ENCODE measurements at places on chromosomes 4 and X.

- DNase-seq: no peak
These were observed 330.0 kb downstream of the HNRNPD start for GRCh38 chr4:82043809-82044137.

- no peak for DNase-seq
These were observed 193.7 kb downstream of the MAGEB5 start for GRCh38 chrX:26409636-26410035.

GRCh38 chrX:122119361-122119760 is 1064.7 kb upstream of the GRIA3 start:
- no peak for DNase-seq

- DNase-seq: no peak
These were observed 78.3 kb downstream of the PDLIM5 start for GRCh38 chr4:94530073-94530472.

DNA sequence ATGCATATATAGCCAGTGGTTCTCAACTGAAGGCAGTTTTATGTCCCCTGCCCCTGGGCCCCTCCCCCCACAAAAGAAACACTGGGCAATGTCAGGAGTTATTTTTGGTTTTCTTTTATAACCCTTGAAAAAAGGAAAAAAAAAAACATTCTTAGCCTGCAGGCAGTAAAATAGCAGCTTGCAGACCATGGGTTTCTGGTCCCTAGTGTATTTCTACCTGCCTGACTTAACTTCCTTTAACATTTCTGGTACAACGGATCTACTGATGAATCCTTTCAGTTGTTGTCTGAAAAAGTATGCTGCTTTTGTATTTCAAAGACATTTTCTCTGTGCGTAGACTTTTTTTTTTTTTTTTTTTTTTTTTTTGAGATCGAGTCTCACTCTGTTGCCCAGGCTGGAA is 11.1 kb upstream of the FAM200B start:
- DNase-seq: no peak

DNA sequence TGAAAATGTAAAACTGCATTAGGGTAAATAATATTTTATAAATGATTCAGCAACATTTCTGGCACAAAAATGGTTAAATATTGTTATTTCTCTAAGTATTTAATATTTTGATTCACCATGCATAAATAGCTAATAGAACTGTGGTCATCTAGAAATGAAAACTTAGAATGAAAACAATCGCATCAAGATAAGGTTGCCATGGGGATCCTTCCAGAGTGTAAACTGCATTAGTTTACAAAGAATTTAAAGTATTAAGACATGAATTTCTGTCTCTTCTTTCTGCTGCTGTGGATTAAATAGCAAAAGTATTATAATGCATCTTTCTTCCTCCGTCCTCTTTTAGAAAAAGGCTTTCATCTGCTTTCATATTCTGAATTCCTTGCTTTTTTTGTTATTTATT is 1064.6 kb upstream of the SLIT2 start:
- no peak for DNase-seq

DNA sequence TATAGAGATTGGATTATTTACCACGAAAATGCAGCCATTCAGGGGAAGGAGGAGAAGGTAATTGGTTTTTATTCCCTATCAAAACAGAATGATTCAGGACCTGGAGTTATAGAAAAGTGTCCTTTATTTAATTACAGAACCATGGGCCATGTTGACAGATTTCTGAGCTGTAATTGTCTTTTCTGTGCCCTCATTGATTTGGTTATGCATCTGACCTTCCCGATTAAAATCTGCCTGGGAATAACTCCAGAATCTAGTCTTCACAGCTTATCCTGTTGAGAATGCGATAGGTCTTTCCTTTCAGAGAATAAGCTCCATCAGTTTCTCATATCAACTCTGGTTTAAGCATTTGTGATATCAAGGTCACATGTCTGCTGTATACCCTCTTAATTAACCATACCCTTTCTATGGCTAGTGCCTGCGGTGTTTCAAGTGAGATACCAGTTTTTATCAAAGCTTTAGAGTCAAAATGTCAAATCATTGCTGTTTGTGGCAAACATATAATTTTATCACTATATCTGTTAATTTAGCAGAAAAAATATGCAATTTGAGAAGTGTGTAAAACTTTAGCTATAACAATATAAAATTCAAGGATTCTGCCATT is 37.2 kb upstream of the ANK2 start:
- no peak for DNase-seq

DNA sequence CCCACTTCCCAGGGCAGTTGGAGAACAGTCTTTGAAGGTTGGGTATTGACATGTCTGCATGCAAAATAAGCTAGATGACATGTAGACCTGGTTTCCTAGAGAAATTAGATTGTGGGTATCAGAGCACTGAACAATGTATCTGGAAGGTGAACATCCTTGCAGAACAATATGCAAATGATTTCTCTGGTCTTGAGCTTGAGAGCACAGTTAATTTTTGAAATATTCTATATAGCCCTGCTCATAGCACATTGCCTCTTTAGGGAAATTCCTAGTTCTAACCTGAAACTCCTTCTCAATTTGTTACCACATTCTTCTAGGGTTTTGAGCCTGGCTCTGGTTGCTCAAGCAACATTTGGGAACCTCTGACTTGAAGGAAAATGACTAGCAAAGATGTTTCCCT is 41.6 kb upstream of the LAS1L start:
- no peak for DNase-seq

- DNase-seq: no peak
These were observed 5.0 kb upstream of the SCML1 start for GRCh38 chrX:17732138-17732783.

GRCh38 chr4:63049278-63049677 is 1360.0 kb downstream of the TECRL start:
- DNase-seq: no peak

DNA sequence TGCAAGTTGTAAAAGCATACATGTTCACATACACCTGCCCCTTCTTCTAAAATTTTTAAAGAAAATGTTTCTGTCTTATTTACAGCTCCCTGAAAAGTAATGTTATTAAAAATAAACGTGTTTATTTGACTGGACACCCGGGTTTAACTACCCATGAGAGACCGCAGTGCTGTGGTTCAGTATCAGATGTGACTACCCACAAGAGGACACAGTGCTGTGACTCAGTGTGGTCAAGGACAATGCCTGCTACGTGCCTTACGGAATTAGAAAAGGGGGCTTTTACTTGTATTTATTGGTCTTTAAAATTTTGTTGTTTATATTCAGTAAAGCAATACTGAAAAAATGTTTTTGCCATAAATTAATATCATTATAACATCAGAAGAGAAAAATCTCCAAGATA is 641.4 kb downstream of the TRIML1 start:
- no peak for DNase-seq

GRCh38 chrX:108070891-108071290 is 20.5 kb downstream of the PSMD10 start:
- no peak for DNase-seq

DNA sequence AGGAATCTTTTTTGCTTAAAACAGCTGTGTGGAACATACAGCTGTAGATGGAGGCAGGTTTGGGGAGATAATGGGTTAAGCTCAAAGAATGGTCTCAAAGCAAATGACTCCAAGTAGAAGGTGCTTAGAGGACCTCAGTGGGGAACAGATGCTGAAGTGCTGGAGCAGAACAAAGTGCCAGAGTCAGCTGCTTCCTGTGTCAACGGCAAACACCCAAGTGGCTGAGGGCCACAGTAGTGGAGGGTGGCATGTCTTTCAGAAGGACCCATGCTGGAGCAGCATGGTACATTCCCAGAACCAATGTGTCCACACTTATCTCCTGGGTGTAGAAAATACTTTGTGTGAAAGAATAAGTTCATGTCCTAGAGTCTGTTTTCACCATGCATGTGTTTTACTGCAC is 197.5 kb downstream of the CCNG2 start:
- DNase-seq: no peak

GRCh38 chrX:2933125-2933900 is 4.2 kb upstream of the ARSD start:
- no peak for DNase-seq

- no peak for DNase-seq
These were observed 50.9 kb downstream of the NFKB1 start for GRCh38 chr4:102551958-102552565.

DNA sequence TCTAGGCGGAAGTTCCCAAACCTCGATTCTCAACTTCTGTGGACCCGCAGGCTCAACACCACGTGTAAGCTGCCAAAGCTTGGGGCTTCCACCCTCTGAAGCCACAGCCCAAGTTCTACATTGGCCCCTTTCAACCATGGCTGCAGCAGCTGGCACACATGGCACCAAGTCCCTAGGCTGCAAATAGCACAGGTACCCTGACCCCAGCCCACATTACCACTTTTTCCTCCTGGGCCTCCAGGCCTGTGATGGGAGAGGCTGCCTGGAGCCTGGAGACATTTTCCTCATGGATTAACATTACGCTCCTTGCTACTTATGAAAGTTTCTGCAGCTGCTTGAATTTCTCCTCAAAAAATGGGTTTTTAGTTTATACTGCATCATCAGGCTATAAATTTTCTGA is 479.5 kb downstream of the PCDH7 start:
- no peak for DNase-seq

DNA sequence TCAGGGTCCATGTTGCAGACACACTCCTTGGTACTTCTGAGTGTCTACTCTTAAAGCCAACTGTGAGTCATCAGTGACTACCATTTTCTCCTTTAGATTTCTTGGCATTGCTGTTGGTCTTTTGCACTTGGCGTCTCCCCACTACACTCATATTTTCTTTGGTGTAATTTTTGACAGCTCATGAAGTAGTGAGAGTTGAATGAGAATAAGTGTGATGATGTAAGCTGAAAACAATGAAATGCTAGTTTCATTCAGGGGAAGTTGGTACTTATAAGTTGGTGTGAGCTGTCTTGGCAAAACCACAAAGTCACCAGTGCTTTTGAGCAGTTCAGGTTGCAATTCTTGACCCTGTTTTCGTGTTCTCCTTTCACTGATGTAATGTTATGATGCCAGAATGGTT is 142.9 kb upstream of the ARX start:
- DNase-seq: no peak

DNA sequence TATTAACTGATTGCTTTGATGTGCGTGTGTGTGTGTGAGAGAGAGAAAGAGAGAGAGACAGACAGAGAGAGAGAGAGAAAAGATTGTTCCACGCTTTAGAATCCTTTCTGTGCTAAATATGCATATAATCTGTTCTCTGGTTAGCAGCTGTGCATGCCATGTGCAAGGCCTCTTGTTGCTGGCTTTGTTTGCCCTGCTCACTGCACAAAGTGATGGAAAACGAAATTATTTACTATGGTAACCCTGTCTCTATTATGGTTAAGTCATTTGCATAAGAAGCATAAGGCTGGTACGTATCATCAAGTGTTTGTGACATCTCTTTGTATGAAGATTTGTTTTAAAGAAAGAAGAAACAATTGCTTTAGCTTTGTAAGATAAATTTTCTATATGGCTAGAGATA is 190.2 kb upstream of the POF1B start:
- no peak for DNase-seq

DNA sequence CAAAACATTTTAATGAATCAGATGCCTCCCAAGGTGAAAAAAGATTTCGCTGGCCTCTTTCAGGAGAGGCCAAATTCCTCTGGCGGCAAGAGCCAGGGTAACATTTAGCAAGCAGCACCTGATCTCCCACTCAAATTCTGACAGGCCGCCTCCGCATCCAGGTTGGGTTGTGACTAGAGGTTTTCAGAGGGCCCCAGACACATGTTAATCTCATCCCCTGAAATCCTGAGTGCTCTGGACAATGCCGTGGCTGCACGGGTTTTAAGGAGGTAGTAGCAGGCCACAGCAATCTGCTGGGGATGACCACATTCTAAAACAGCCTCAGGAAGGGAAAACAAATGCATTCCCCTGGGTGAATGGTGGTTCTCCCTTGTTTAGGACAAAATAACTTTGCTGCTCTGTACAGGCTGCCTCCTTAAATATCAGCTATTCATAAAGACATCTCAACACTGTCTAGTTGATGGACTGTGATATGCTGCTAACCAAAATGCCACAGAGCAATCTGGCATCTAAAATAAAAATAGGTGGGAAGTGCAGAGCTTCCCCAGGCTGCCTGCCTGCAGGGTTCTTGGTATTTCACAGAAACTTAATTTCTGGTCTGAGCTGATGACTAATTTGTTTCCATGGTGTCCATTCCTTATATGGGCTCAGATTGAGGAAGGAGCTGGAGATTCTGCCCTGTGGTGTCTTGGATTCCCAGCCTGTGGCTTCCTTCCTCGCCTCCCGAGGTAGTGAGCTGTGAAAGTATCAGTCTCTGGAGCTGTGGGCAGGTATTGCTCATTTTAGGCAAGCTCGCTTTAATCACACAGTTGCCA is 202.0 kb downstream of the DCLK2 start:
- DNase-seq: no peak

DNA sequence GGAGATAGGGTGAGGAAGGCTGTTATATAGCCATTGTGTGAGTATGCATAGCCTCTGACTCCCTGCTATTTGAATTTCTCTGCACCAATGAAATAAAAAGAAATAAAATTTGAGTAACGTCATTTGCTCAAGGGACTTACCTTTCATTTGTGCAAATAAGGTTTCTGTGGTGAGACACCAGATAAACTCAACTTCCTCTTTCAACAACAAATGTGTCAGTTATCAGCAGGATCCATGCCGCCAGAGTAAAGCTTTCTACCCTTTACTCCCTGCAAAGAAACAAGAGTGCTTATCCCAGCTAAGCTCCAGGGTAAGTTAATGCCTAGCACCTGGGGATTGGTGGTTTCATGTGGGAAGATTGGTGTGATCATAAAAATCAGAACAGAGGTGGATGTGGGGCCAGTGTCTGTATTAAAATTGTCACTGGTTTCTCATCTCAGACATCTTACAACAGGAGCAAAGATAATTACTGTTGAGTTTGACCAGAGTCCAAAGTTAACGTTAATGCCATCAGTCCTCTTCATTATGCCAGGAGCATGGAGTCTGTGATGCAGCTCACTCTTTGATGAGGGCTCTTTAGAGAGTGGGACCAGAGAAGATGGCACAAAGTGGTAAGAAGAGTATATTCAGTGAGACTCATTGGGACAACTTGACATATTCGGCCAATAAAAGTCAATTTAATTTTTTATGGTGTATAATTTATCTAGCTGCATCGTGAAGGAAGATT is at the start of gene P2RY10:
TSS of gene P2RY10 (plus strand) at position 206 of the 727 bp plus-strand sequence. CDS start 15,130 bp downstream, outside the sequence.
- no peak for DNase-seq

DNA sequence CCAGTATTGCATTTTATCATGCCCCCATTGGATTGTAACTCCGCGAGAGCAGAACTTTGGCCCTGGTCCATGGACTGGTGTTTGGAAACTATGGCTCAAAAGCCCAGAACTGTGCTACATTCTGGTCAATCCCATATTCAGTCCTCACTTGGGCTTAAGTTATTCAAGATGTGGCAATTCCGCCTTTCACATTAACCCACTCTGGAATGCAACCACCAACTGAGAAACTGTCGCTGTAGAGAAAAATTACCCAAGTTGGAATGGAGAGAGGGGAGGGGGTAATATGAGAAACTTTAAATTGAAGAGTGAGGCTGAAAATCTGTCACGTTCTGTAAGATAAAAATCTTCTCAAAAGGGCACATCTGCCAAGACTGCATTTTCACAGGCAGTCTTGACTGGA is 189.6 kb upstream of the NHS start:
- no peak for DNase-seq

- no peak for DNase-seq
These were observed 5.4 kb downstream of the SULT1B1 start for GRCh38 chr4:69754926-69755580.

GRCh38 chr4:120105472-120105871 is 38.8 kb upstream of the MAD2L1 start:
- DNase-seq: no peak

- DNase-seq: no peak
These were observed 63.6 kb upstream of the NKX1-1 start for GRCh38 chr4:1469607-1470392.

GRCh38 chr4:88630756-88631155 is 38.5 kb downstream of the HERC3 start:
- DNase-seq: no peak

- no peak for DNase-seq
These were observed 98.5 kb upstream of the KLF3 start for GRCh38 chr4:38565271-38566199.

Measured in Right ventricle myocardium superior (tissue), 1 donor.